Colonic mucosa (tissue), 4 donors: ENCODE measurements at places on chromosomes 6 and 20.
A peak's percentile ranks its signal among the peaks of the same experiment; 100 is the strongest.

- no peak for DNase-seq
These were observed 75.5 kb downstream of the TBC1D7 start for GRCh38 chr6:13252790-13253189.

DNA sequence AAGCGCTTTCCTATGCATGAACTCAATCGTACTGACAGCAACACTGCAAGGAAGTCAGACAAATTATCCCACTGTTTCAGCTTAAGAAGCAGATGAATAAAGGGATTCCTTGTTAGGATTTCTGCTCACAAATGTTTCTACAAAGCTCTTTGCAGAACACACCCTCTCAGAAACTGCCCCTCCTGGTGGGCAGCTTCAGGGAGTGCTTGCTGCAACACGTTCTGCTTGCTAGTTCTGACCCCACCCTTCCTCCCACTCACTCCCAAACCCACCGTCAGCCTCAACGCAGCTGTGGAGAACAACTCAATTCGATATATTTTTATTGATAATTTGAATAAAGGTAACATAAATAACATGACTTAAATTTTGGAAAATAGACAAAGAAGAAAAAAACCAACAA, 250.8 kb upstream of the PRDM1 start:
- DNase-seq: no peak

- no peak for DNase-seq
These were observed 21.5 kb upstream of the MAS1L start for GRCh38 chr6:29509239-29509638.

DNA sequence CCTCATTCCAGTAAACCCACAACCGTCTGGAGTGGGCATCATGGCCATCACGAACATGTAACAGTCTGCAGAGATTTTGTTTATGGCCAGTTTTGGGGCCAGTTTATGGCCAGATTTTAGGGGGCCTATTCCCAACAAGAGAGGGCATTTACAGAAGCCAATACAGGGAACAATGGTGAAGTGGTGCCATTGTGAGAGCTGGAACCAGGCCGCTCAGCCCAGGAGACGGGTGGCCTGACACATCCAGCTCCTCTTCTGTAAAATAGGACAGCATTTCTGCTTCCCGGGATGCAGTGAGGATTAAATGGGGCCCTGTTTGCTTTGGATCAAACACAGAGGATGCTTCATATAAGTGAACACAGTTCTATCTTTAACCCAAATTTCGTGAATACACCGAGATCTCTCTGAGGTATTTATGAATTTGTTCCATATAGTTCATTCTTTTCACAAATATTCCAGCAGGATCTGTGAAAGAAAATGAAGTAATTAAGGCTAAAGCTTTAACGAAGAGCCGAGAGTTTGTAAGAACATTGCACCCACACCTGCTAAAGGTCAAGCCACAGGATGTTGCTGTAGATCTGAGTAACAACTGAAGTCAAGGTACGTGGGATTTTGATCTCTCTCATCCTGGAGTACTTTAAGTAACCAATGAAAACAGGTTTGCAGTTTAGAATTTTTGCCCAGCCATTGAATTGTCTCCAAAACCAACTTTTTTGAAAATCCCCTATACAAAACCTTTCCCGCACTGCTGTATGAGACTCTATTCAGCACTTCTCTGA, 14.5 kb upstream of the SIRPG start:
- no peak for DNase-seq

DNA sequence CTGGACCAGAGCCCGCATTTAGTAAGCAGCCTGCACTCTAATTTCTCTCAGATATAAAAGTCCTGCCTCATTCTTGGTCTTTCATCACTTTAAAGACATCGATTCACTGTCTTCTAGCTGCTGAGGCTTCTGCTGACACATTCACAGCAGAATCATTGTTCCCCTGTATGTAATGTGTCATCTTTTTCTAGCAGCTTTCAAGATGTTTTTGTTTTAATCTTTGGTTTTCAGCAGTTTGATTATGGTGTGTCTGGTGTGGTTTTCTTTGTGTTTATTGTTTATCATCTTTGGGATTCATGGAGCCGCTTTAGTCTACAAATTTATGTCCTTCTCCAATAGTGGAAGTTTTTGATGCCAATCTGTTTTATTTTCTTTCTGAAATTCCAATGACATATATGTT, 157.3 kb upstream of the STMND1 start:
- no peak for DNase-seq

- DNase-seq: no peak
These were observed 217.9 kb downstream of the PRL start for GRCh38 chr6:22078802-22079545.

DNA sequence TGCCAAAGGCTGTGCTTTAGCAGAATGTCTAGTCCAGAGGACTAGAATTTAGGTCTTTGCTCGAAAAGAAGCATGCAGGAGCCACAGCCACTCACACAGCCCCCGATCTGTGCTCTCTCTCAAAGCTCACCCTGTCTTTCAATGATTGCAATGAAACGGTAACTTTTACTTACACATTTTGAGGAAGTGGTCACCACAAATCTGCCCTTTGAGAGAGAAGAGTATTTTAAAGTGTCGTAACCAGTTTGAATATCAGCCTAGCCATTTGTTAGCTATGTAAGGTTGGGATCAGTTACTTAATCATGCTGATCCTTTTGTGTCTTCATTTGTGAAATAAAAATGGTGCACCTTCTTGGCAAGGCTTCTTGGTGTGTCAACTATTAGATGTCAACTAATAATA, 209.0 kb downstream of the TFAP2A start:
- no peak for DNase-seq

DNA sequence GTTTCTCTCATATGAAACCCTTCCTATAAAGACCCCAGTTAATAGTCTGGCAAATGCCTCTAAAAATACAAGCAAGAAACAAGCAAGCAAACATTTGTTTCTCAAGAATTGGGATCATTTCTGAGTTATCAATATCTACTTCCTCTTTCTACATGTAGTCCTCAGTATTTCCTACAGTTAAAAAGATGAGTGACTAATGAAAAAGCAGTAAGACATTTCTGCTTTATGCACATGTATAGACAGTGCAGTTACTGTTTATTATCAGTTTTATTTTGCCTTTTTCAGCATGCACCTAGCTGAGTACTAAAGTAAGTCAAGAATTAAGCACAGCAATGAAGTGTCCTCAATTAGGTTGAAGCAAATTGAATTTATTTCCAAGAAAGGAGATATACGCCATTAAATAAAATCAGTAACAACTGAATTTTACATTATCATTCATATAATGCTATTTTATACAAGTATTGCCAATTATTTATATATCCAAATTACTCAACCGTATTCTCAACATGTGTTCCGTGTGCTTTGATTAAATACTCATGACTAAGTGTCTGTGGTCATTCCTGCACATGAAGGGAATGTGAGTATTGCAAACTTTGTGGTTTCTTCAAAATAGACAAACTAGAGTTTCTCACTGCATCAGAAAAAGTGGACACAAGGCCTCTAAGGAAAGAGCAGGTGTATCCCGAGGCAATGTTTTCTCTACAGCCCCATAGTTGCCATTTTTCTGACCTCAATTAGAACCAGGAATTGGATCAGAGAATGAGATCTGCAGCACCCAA, 159.3 kb upstream of the MARCKS start:
- no peak for DNase-seq

DNA sequence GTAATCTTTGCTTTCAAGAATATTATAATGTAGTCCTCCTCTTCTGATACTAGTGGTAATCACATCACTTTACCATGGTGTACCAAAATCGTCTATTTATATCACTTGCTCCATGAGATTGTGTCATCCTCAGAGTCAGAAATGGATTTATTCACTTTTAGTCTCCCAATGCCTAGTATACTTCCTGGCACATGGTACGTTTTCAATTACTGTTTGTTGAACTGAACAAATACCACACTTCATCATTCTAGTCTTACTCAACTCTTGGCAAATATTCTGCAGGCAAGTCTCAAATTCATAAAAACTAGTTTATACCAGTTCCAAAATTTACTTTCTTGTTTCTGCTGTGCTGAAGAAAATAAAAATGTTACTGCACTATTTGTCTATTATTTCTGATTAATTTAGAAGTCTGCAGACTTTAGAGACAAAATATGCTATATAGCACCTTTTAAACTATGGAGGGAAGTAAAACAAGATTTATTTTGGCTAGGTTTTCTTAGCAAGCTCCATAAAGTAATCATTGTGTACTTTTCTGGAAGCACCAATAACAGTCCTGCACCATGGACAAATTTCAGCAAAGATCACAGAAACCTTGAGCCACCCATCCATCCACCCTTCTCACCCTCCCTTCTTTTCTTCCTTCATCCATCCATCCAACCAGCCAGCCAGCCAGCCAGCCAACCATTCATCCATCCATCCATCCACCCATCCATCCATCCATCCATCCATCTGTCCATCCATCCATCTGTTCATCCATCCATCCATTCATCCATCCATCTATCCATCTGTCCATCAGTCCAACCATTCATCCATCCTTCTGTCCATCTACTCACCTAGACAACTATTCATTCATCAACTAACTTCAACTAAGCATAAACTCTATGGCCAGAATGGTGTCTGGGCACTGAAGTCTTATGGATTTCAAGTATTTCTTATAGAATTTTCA, 102.1 kb upstream of the STMND1 start:
- DNase-seq: no peak

DNA sequence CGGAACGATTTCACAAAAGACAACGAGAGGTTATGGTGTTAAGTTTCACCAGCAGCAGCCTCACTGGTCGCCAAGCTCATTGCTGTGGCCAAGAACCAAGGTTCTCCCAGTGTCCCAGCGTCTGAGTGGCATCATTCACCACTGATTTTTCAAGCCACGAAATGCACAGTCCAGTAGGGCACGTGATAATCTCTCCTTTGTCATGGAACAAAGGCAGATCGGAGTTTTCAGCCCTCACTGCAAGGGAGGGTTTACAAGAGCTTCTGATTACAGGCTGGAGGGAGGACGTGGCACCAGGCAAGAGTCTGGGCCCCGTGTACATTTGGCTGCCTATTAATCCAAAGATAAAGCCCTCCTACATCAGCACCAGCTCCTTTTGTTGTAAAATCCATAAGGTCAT, 2.0 kb downstream of the CD24 start:
- peak; percentile 41 for DNase-seq

DNA sequence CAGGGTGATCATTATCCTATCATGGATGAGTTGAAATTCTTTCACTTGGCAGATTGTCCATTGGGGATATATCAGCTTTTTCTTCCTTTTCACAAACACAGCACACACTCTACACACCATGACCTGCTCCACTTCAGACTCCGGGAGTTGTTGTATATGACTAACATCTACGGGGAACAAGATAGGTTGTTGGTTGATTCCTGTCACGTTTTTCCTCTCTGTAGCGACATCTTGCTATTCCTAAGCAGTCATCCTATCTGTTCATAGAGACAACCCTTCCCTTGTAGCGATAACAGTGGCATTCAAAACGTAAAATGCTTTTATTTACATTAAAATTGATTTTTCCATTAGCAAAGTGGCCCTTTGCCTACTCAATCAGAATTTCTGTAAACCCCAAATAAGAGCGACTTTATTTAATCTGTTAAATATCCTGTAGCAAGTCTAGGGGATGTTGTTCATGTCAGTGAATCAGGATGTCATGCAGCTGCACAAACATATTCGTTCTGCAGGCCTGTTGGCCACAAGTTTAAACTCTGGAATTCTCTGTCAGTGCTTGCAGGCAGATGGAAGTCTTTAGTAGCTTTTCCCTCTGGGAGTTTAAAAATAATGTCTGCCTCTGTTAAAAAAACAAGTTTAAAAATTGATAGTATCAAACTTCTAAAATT, 23.1 kb downstream of the PHACTR2 start:
- no peak for DNase-seq

DNA sequence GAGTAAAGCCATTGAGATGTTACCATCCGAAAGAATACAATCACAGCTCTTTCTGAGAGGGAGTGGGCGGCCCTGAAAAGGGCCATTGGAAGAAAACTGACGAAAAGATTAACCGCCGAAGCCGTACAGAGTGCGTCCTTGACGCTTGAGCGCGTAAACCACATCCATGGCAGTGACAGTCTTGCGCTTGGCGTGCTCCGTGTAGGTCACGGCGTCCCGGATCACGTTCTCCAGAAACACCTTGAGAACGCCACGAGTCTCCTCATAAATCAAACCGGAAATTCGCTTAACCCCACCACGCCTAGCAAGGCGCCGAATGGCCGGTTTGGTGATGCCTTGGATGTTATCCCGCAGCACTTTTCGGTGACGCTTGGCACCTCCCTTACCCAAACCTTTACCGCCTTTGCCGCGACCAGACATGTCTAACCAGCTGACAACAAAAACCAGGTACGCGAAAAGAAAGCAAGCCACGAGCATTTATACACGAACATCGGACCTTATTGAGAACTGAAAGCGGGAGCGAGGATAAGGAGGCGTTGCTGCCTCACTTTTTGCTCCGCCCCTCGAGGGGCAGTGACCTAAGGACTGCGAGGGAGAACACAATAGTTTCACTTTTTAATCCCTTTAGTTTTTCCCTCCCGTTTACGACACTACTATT, 60.3 kb upstream of the HFE start:
- peak; percentile 99 for DNase-seq
